ENCODE measurements at places on chromosomes 16 and 17.
A peak's percentile ranks its signal among the peaks of the same experiment; 100 is the strongest.

GRCh38 chr16:75304521-75305363 lies 53.3 kb upstream of the BCAR1 start:
- no peak for DNase-seq

DNA sequence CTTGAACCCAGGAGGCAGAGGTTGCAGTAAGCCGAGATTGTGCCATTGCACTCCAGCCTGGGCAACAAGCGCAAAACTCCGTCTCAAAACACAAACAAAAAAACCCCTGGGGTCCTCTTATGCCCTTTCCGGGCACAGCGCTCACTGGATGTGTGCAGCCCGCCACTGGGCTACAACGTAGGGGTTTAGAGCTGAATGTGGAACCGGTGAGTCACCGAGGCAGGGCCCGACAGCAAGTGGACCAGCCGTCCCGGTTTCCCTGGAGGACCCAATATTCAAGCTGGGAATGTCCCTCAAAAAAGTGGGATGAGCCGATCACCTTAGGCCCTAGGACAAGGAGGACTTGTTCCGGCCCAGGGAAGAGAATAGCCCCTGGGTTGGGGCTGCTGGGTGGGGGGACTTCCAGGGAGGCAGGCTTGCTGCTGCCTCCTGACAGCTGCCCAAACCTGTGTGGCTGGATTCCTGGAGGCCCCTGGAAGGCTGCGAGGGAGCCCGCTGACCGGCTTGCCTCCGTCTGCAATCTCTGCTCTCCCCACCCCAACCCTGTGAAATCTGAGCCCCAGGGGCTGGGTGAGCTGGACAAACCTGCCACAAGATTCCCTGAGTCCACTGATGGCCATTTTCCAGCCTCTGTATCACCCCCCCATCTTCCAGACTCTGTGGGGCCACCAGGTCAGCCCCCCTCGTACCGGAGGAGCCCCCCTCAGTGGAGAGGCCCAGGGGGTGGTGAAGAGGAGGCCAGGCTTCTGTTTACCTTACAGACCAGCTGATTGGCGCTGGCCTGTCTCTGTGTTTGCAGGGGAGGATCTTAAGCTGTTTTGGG lies 2.9 kb upstream of the CLDN9 start:
- DNase-seq = no peak

GRCh38 chr17:34313164-34313563 lies 6.1 kb upstream of the CCL8 start:
- no peak for DNase-seq

- DNase-seq = peak; percentile 76
Measured at GRCh38 chr16:86462334-86463084, 47.8 kb upstream of the FOXF1 start.

- no peak for DNase-seq
Measured at GRCh38 chr16:66858740-66859396, 14.7 kb downstream of the CA7 start.

DNA sequence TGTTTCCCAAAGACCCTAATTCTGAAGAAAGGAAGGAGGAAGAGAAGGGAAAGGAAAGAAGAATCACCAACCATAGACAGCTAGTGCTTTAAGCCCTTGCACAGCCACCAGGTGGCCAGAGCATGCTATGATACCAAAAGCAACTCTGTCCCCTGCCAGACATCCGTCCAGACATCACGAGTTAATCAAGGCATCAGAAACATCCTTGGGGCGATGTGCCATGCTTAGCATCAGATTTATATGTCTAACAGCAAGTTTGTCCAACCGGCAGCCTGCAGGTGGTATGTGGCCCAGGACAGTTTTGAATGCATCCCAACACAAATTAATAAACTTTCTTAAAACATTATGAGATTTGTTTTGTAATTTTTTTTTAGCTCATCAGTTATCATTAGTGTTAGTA lies 2.9 kb upstream of the CRYBA1 start:
- DNase-seq = no peak
